Femur (tissue), 1 donor: ENCODE measurements at places on chromosomes 12 and 14.

- no peak for DNase-seq
These were observed 31.1 kb downstream of the GPHN start for GRCh38 chr14:66539034-66539433.

- DNase-seq, result peak; percentile 26
These were observed at the start of gene UNC79 for GRCh38 chr14:93430315-93431035. TSS of gene UNC79 (plus strand) at chr14:93430939. CDS start at chr14:93431030, 91 bp downstream.

GRCh38 chr14:35821564-35822411 lies 4.3 kb upstream of the BRMS1L start:
- no peak for DNase-seq

DNA sequence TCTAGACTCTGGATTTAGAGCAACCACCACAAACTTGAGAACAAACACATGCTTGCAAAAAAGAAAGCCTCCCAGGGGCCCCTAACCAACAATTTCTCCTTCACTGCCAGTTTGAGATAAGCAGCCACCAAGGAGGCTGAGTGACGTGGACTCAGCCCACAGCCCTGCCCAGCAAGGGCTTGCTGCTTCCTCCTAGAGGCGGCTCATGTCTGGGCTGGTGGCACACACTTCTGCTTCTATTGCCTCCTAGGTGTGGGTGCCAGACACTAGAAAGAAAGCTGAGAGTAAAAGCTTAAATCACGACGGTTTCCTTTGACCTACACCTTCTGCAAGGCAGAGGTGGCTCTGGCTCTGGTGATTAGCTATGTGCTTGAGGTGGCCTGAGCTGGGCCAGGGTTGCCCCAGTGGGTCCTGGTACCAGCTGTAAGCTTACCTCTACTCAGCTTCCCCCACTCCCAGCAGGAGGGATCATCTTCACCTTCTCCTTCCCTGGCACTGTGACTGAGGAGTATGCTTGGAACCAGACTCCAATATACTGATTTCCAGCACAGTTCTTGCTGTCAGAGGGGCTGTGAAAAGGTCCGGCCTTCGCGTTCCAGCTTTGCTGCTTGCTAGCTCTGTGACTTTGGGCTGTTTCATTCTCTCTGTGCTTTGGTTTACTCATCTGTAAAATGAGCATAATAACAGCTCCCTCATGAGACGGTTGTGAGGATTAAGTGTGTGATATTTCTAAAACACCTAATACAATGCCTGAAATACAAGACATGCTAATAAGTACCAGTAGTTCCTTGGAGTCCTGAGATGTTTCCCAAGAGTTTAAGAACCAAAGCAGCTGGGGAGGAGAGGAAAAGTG lies 89.7 kb upstream of the PARP11 start:
- peak; percentile 22 for DNase-seq

- no peak for DNase-seq
These were observed 326.1 kb downstream of the NAV3 start for GRCh38 chr12:78156751-78157150.

- DNase-seq, result no peak
These were observed at the start of gene GPR135 for GRCh38 chr14:59465316-59466135. TSS of gene GPR135 (minus strand) at chr14:59465380. CDS start at chr14:59465226, 154 bp downstream.

DNA sequence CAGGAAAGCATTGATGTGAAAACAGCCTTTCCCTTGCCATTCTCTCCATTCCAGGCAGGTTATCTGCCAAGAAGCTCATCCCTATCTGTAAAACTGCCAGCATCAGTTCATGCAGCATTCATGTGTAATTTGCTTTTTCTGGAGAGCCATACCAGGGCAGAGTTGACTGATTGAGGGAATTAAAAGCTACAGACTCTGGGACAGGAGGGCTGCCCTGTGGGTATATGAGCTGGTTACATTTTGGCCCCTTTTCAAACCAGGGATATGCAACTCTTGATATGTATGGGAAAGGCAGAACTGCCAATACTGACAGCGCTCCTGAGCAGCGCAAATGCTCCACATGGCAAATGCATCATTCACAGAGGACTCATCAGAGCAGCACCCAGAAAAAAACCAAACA lies 53.7 kb downstream of the SYT1 start:
- peak; percentile 14 for DNase-seq

- peak; percentile 77 for DNase-seq
These were observed 645 bp downstream of the FOXA1 start for GRCh38 chr14:37594238-37594970.

GRCh38 chr12:77047341-77048109 lies 17.8 kb downstream of the E2F7 start:
- no peak for DNase-seq

DNA sequence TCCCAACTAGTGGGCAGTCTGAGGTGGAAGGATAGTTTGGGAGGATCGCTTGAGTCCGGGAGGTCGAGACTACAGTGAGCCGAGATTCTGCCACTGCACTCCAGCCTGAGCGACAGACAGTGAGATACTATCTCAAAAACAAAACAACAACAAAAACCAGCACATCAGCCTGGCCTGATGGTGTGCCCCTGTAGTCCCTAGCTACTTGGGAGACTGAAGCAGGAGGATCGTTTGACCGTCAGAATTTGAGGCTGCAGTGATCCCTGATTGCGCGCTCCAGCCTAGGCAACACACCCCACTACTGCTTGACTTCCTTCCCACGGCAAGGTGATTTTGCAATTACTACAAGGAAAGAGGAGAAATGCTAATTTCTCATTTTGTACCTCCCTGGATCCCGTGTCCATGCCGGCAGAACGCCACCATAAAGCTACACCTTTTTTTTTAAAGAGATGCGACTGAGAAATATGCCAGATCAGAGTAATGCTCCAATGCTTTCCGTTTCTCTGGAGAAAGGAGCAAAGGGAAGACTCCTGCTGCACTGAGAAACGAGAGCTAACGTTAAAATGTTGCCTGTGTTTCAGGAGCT lies 672 bp upstream of the SCFD1 start:
- DNase-seq, result peak; percentile 26

GRCh38 chr14:75232597-75232996 lies 46.0 kb upstream of the FOS start:
- no peak for DNase-seq

DNA sequence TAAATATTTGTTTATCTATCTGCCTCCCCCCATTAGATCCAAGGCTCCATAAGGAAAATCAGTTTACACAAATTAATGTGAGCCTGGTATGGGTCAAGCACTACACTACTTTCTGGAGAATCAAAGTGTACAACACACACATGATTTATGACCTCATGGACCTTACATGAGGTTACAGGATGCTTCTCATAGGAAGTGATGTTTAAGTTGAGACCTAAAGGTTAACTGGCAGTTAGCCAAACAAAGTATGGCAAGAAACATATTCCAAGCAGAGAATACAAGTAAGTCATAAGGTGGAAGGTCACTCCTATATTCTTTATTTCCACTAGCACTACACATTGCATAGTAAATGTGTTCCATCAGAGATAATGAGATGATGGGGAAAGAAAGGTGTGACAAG lies 39.2 kb downstream of the OSBPL8 start:
- DNase-seq, result no peak

- DNase-seq, result no peak
These were observed 128.5 kb upstream of the DCN start for GRCh38 chr12:91311081-91311480.

DNA sequence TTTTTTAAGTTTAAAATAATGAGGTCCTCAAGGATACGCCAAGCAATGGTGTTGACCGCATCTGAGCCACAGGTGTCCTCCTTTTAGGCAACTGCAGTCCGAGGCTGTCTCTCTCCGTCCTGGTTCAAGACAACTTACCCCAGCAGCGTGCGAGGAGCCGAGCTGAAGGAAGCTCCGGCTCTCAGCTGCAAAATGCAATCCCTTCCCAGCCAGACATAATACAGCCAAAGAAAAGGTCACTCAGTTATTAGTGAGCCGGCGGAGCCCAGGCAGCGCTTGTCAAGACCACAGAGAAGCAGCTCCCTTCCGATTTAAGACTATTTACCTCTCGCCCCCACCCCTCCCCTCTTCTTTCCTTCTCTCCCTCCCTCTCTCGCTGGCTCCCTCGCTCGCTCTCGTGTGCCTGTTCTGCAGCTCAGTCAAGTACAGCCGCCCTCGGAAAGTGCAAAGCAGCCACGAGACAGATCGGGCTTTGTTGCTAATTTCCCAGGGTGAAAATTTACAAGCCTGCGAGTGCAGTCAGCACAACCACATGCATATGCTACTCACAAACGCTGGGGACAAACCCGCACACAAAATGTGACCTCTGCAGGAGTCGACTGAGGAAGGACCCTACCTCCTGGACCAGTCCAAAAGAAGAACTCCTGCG lies 363 bp upstream of the LMO3 start:
- peak; percentile 60 for DNase-seq

GRCh38 chr14:70988452-70988851 lies 81.2 kb downstream of the PCNX1 start:
- no peak for DNase-seq

DNA sequence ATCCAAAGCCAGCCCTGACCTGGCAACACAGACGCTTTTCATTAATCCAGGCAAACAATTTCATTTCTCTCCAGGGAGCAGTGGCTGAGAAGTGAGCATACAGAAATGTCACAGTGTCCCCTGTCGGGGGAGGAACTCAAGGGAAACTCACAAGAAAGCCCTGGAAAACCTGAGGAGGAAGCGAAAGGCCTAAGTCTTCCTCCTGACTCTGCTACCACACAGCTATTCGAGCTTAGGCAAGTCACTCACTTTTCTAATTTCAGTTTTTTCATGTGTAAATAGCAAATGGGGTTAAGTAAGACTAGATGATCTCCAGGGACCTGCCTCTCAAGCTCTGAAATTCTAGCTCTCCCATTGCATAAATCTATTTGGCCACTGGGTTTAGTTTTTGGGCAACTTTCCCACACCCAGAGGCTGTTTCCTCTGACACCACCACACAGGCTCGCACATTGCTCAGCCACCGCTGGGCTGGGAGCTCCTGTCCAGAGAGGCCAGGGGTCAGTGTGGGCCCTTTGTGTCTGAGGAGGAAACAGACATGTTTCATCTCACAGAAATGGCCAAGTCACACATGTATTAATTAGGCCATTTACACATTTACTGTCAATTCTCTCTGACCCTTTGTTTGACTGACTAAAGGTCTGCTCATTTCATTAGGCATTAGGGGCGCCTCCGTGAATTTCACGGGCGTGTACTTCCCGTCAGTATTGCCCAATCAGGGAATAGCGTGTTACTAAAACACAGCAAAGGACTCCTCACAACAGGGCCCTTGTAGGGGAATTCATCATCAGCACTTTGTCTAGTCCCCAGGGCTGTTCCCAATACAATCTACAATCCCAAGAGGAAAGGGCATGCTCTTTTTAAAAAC lies 9.8 kb upstream of the PNMA1 start:
- DNase-seq, result peak; percentile 71

- no peak for DNase-seq
These were observed 47.6 kb upstream of the ATP2B1 start for GRCh38 chr12:89756194-89756584.

GRCh38 chr12:121775501-121775900 lies 18.0 kb downstream of the RHOF start:
- no peak for DNase-seq

DNA sequence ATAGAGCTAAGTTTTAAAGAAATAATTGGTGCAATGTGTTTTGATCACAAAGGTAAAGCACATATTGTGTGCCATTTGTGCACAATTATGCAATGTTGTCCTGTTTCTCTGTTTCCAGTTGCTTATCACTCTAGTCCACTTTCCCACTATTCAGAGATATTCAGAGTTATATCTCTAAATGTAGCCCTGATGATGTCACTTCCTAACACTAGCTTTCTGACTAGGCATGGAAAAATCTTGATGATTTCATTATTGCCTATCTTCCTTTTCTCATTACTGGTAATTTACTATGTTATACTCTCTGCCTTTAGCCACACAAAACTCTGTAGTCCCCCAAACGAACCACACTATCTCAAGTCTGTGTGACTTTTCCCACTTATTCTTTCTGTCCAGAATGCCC lies 221.2 kb downstream of the TRHDE start:
- no peak for DNase-seq

DNA sequence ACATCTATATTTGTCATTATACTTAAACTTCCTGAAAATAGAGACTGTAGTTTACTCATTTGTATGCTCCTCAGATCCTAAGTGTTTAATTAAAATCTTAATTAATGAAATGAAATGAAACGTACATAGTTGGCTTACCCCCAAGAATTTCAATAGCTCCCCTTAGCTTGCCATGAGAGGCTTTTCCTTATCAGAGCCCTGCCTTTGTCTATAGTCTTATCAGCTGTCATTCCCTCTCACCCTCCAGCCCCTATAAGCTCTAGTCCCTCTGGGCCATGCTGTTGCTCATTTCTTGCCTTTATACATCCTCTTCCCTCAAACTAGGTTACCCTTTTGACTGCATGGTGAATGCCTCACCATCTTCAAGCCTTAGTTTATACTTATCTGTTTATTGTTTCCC lies 1.1 kb upstream of the RTRAF start:
- no peak for DNase-seq

GRCh38 chr12:2282318-2282717 lies 229.5 kb downstream of the CACNA1C start:
- no peak for DNase-seq

DNA sequence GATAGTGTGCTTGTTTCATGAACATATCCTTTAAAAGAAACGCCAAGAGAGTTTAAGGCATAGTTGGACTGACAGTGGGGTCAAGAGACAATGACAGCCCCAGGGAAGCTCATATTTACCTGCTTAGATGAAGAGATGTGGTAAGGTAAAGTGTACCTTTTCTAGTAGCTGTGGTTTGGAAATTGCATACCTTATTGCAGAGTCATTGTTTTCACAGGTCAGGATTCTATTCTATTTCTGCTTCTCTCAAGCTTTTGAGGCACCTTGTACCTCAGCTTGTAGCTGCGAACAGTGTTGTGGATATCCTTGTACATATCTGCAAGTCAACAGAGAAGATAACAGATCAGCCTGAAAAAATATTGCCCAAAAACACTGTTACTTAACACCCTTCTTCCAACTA lies 47.7 kb downstream of the ATP6V1D start:
- no peak for DNase-seq
